Right lobe of liver (tissue), 6 donors: ENCODE measurements at places on chromosomes 13 and 19. TPM values are rescaled to one million over a fixed set of nuclear protein-coding genes. Genes with fewer than 3 reads are reported as not detected.

The DMKN gene
- total RNA-seq = 1.2 TPM

The PRKACA gene
- total RNA-seq = 62.6 TPM

The DCT gene
- 0.12 TPM for total RNA-seq

The ZNF66 gene
- 0.37 TPM for total RNA-seq

The SLC10A2 gene
- not detected for total RNA-seq

The ATP4A gene
- total RNA-seq = not detected

The ZNF836 gene
- total RNA-seq = 2.4 TPM

The LRRC63 gene
- total RNA-seq = not detected

The SACS gene
- total RNA-seq = 5.9 TPM

The SPRED3 gene
- 0.12 TPM for total RNA-seq

The DOCK6 gene
- 31.2 TPM for total RNA-seq

The SRRM5 gene
- total RNA-seq = 0.37 TPM

The NLRP4 gene
- not detected for total RNA-seq

The TDRD12 gene
- not detected for total RNA-seq
